ENCODE measurements at places on chromosomes 7 and 10.
A peak's percentile ranks its signal among the peaks of the same experiment; 100 is the strongest.

DNA sequence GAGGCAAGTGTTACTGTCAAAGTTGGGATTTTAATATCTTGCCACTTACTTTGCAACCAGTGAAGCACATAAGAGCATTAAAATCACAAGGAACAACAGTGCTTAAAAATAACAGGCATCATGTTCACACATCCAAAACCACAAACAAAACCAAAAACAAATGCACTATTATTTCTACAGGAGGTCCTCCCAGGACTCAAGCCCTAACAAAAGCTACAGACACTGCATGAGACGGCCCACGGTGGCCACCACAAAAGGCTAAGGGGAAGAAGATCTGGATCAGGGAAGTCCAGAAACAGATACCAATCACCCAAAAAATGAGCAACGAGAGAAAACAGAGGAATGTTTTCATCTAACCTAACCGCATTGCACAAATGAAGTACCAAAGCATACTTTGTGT, 158.4 kb downstream of the ZMYND11 start:
- DNase-seq, result no peak

- DNase-seq, result no peak
These were observed 9.3 kb downstream of the CRYGN start for GRCh38 chr7:151430391-151431205.

- DNase-seq, result peak; percentile 12
These were observed 1.3 kb downstream of the EGR2 start for GRCh38 chr10:62814756-62815380.

DNA sequence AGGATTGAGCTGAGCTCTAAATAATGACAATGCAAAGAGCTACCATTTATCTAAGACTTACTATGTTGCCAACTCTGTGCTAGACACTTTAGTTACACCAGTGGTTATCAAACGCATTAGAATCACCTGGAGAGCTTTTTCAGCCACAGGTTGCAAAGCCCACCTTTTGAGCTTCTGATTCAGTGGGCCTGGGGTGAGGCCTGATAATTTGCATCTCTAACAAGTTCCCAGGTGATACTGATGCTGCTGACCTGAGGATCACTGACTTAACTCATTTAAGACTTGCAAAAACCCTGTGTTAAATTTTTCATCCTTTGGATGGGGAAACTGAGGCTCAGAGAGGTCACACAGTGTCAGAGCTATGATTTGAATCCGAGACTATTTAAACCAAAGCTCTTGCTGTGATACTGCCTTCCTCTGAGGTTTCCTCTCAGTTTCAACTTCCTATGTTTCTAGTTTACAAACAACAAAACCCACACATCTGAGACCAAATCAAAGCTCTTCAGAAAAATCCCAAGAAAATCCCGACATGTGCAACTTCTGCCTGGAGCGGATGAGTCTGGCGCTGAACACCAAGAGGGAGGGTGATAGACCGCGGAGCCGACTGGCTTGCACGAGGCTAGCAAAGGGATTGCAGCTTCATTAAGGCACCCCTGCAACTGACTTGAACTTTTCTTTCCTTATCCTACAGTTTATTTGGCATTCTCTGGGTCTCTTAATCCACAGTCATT, 124.9 kb downstream of the CYP26A1 start:
- DNase-seq, result peak; percentile 52

- DNase-seq, result no peak
These were observed 527 bp downstream of the HOXA1 start for GRCh38 chr7:27095050-27095896.

GRCh38 chr7:17234030-17234397, 64.4 kb upstream of the AHR start:
- peak; percentile 74 for DNase-seq

DNA sequence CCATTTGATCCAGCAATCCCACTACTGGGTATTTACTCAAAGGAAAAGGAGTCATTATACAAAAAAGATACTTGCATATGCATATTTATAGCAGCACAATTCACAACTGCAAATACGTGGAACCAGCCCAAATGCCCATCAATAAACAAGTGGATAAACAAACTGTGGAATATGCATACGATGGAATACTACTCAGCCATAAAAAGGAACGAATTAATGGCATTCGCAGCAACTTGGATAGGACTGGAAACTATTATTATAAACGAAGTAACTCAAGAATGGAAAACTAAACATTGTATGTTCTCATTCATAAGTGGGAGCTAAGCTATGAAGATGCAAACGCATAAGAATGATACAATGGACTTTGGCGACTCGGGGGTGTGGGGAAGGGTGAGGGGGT, 108.6 kb downstream of the MICU1 start:
- no peak for DNase-seq

- no peak for DNase-seq
These were observed 87.3 kb upstream of the PLXDC2 start for GRCh38 chr10:19728964-19729363.

- DNase-seq, result peak; percentile 88
These were observed 65.9 kb upstream of the LRRN3 start for GRCh38 chr7:111025006-111025405.

GRCh38 chr10:120689777-120690529, 161.2 kb upstream of the WDR11 start:
- no peak for DNase-seq

All from DMS53 (cell line).